ACHN (cell line): ENCODE measurements at places on chromosomes 6 and 20.

GRCh38 chr20:5614506-5614905, 135.7 kb upstream of the SHLD1 start:
- no peak for DNase-seq

GRCh38 chr6:9564021-9564420, 850.9 kb downstream of the TFAP2A start:
- no peak for DNase-seq

DNA sequence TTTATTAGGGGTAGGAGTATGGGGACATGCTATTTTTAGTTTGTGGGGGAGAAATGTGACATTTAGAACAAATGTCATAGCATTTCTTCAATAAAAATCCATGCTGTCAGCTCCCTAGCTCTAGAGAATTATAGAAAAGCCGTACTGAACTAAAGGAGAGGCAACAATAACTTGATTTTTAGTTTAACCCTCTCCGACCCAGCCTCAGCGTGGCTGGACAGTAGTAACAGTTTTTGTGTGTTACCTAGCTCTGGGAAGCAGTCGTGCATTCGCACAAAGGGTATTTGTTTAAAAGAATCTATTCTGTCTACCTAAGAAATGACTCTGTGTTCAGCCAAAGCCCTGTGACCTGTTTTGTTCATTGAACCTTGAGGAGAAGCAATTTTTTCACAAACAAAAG, 442.4 kb upstream of the SOX4 start:
- no peak for DNase-seq

- DNase-seq = no peak
Measured at GRCh38 chr20:48711696-48712464, 115.9 kb downstream of the PREX1 start.

DNA sequence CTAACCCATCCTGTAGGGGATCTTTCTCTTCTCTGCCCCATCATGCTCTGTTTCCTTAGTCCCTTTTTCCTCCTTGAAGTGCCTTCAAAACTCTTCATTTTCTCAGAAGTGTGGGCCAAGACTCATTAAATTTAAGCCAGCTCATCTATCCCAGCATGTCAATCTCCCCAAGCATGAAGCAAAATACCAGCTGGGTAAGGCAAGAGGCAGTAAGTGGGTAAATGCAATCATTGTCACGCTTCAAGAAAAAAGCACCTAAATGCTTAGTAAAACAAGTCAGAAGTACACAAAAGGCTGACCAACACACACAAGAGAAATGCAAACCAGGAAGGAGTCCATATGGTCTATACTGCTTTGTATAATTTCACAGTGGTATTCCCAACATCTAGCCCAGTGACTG, 61.5 kb downstream of the COL12A1 start:
- DNase-seq = no peak

GRCh38 chr6:127456465-127456864, 2.7 kb downstream of the KIAA0408 start:
- no peak for DNase-seq

- DNase-seq = peak; percentile 61
Measured at GRCh38 chr6:161434350-161434749, 160.5 kb upstream of the AGPAT4 start.

- no peak for DNase-seq
Measured at GRCh38 chr6:148383658-148384368, 41.2 kb downstream of the SASH1 start.

DNA sequence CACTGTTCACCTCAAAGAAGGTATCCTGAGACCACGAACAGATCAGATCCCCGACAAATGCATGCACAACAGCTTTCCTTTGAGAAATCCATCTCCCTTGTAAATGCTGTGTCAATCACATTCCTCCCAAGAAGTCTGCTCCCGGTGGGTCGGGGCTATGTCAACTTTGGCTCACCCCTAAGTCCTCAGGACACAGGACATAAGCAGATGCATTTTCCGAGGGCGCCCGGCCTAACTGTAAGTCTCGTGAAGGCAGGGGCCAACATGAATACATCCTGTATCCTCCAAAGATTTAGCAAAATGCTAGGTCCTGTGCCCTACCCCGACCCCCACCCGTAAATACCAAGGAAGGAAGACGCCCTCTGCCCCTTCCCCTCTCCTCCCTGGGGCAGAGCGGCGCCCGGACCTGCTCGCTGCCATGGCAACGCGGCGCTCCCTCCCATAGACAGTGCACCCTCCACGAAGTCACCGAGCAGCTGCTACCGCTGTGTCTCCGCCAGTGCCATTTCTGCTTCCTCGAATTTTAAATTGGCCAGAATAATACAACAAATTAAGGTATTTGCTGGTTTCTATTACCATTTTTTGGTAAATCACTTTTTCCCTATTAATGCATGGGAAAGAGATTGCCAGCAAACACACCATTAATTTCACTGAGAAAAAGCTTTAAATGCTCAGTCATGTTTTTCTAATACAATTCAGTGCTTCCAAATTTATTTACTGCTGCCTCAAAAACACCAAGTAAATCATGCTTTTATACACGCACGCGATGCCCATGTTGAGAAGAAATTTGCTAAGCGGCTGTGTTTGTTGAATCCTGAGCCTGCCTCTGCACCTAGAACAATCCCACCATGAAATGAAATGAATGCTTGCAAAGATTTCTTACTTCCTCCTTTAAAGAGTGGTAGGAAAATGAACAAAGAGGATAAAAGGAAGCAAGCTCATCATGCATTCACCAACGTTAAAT, 100.6 kb downstream of the PCSK2 start:
- no peak for DNase-seq

DNA sequence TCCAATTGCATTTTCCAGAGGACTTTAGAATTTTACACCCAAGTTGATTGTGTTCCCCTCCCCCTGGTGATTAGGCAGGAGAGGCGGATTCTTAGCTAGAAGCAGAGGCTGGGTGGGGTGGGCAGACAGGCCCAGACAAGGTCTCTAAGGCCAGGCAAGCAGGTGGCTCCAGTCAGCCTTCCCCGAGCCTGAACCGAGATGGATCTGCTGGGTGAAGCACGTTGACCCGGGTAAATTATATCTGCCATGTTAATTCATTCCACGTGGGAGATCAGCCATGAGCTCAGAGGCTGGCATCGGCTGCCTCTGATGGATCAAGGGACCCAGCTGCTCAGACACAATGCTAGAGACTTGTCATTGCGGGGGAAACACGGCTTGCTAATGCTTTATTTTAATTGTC, 159.5 kb upstream of the MAFB start:
- no peak for DNase-seq

GRCh38 chr20:33787253-33787891, 23.8 kb upstream of the CHMP4B start:
- DNase-seq = no peak

DNA sequence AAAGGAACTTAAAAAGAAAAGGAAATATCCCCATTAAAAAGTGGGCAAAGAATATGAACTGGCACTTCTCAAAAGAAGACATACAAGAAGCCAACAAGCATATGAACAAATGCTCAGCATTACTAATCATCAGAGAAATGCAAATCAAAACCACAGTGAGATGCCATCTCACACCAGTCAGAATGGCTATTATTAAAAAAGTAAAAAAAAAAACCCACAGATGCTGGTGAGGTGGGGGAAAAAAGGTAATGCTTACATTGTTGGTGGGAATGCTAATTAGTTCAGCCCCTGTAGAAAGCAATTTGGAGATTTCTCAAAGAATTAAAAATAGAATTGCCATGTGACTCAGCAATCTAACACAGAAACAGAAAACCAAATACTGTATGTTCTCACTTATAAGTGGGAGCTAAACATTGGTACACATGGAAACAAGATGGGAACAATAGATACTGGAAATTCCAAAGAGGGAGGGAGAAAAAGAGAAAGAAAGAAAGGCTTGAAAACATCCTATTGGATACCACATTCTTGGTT, 437.1 kb downstream of the GRIK2 start:
- DNase-seq = no peak

- no peak for DNase-seq
Measured at GRCh38 chr6:84026721-84027164, 6.8 kb upstream of the MRAP2 start.

GRCh38 chr20:12837646-12838045, 171.1 kb upstream of the SPTLC3 start:
- no peak for DNase-seq

DNA sequence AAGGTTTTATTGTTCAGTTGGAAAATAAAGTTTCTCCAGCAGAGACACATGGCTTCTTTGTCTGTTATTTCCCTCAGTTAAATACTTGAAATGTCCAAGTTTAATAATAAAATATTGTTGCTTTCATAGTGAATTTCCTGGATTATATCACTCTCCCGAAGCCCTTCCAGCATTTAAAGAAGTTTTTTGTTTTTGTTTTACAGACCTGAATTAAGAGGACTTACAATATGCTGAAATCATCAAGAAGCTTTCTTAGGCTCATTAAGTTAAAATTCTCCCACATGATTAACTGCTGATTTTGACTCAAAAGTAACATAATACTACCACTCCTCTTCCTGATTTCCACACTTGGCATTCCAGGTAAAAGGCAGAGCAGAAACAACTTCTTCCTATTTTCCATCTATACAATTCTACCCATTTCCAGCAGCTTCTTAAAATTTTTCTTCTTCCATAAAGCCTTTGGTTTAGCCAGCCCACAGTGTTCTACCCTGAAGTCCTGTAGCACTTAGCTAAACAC, 35.8 kb downstream of the PDSS2 start:
- DNase-seq = no peak

DNA sequence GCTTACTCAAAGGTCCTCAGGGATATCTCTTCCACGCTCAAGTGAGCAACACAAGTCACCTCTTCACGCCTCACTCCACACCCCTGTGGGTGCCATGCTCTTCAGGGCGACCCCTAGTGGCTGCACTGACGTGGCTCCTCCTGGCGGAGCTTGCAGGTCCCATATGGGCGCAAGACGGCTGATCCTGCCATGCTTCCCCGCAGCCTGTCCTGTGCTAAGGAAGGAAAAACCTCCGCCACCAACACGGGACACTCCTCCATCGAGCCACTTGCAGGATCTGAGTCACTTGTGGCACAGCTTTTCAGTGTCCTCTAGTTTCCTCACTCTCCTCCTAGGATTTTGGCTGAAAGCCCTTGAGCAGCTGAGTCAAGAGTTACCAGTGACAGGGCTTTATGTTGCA, 90.7 kb downstream of the KHDC1L start:
- DNase-seq = no peak

DNA sequence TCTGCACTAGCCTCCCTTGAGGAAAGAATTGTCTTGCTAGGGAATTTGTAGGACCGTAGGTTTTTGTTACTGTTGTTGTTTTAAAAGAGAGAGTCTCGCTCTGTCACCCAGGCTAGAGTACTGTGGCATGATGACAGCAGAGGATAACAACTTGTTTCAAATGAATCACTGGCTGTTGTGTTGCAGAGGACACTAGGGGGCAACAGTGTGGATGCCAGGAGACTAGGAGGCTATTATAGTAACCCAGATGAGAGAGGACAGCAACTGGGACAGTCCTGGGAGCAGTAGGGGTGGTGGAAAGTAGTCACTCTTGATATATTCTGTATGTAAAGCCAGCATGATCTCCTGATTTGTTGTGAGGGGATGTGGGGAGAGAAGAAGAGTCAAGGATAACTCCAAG, 41.8 kb upstream of the LAMA4 start:
- peak; percentile 43 for DNase-seq

- peak; percentile 46 for DNase-seq
Measured at GRCh38 chr20:57498425-57499400, 26.2 kb downstream of the CTCFL start.

GRCh38 chr6:83536034-83536646, 23.8 kb downstream of the PRSS35 start:
- peak; percentile 39 for DNase-seq

- no peak for DNase-seq
Measured at GRCh38 chr6:116402108-116402937, 31.6 kb downstream of the DSE start.

GRCh38 chr6:138036111-138036510, 71.1 kb downstream of the PERP start:
- no peak for DNase-seq

- DNase-seq = no peak
Measured at GRCh38 chr20:40335901-40336351, 353.1 kb downstream of the MAFB start.

DNA sequence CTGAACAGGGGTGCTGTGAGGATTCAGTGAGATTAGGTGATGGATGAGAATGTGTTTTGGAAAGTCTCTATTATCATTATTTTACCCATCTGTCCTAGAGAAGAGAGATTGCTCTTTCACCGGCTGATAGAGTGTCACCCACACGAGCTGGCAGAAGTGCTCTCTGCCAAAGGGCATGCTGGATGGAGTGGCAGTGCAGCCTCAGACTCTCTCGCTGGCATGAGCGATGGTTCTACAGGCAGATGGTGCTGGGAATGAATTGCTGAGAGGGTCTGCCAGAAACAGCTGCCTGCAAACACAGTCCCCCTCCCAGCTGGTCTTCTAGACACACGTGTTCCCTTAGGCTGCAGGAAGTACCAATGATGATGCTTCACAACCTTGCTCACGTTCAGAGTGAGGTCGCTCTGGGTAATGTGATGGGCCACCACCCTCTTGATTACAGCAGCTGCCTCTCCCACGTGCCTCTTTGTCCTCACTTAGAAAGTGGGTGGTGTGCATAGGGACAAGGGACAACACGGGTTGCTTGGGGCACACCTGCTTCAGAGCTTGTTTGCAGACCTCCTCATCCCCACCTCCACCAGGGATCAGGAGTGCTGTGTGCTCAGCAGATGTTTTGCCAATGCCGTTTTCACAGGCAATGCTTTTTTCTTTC, 84.7 kb downstream of the FOXA2 start:
- DNase-seq = no peak

DNA sequence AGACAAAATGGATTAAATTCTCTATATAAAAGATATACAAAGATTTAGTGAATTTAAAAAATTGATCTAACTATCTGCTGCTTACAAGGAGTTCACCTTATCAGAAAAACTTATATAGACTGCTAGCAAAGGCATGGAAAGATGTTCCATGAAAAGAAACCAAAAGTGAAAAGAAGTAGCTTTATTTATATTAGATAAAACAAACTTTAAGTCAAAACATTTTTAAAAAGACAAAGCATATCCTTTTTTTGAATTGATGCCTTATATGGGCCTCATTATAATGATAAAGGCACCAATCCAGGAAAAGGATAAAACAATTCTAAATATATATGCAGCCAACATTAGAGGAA, 334.2 kb downstream of the MEI4 start:
- no peak for DNase-seq

GRCh38 chr6:168232989-168233874, 86.3 kb downstream of the DACT2 start:
- DNase-seq = peak; percentile 4

DNA sequence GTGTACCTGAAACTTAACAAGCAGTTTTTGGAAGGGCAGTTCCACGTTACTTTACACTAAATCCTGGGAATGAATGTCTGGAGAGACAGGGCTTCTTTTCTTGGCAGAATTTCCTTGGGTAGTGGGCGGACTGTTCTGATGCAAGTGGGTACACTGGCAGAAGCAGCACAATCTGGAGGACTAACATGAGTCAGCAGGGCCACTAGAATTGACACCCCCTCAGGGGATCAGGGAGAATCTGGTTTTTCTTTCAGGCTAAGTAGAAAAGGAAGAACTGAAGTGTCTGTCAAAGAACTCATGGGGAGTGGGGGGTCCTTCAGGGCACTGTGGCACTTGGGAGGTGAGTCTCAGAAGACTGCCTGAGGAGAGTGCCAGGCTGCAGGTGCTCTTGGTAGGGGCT, 34.6 kb downstream of the PANK2 start:
- no peak for DNase-seq

GRCh38 chr6:113649276-113649675, 207.9 kb upstream of the MARCKS start:
- no peak for DNase-seq

- DNase-seq = no peak
Measured at GRCh38 chr20:37464611-37465010, 56.4 kb upstream of the NNAT start.
